ENCODE measurements at places on chromosomes 4 and X.

- no peak for DNase-seq
Observed at GRCh38 chrX:2360731-2361130, 140.0 kb downstream of the DHRSX start.

- no peak for DNase-seq
Observed at GRCh38 chr4:102754044-102754443, 6.7 kb downstream of the MANBA start.

GRCh38 chr4:176043838-176044588 is 21.6 kb upstream of the WDR17 start:
- DNase-seq: no peak

- DNase-seq: no peak
Observed at GRCh38 chr4:41853973-41854372, 81.3 kb upstream of the TMEM33 start.

DNA sequence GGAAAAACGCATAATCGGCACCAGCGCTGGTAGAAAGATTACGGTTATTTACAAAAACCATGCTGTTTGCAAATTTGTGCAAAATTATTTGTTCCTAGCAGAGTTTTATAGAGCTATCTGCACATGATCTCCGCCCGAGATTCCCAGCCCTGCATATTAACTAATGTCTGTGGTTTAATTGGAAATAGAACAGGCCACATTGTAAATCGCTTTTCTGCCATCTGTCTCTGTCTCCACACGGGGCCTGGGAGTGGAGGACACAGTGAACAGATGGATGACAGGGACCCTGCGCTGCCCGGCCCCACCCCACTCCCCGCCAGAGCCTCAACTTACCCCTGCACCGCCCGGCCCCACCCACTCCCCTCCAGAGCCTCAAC is 126.9 kb downstream of the FAM53A start:
- no peak for DNase-seq

- no peak for DNase-seq
Observed at GRCh38 chrX:136214551-136214950, 36.6 kb downstream of the MAP7D3 start.

DNA sequence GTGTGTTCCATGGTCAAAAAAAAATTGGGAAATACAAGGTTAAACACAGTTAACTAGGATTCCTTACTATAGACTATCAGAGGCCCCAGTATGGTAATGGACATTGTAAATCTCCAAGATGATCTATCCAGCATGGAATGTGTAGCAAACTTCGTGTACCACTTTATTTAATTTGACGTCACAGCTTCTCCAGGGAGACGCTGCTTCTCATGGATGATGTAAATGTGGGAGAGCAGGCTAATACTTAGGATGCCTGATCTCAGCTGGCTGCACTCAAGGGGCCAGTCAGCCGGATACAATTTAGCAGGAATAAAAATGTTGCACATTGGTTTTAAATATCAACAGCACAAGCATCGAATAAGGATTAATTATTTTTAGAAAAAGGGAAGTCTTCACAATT is 111.7 kb upstream of the HPF1 start:
- DNase-seq: no peak

DNA sequence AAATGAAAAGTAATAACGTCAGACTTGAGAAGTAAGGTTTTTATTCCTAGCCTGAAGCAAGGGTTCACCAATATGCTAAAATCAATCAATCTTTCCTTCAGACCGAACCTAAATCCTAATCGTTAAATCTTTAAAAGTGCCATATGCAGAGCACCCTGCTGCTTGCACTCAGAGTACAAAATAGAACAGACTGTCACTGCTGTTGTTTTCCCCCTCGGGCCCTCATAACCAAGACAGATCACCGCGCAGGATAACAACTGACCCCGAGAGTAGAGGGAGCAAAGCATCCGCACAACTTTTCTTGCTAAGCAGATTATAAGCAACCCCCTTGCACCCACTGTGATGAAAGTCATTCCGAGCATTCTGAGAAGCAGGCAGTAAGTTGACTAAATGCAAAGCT is 550.9 kb upstream of the NDST4 start:
- DNase-seq: no peak

- DNase-seq: no peak
Observed at GRCh38 chrX:4240541-4241194, 527.2 kb upstream of the PRKX start.

DNA sequence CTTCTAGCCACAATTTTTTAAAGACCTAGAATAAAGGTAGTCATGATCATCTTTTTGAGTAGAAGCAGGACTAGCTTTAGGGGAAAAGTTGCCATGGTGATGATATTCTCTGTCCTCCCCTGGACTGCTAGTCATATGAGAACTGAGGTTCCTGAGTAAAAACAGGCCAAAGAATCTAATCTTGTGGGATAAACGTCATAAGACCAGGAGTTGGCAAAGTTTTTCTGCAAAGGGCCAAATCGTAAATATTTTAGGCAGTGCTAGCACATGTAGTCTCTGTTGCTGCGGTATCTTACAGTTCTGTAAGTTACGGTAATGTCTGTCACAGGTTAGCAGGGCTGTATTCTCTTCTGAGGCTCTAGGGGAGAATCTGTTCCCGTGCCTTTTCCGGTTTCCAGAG is 3.4 kb downstream of the PRPS2 start:
- no peak for DNase-seq
